ENCODE measurements at places on chromosomes 7 and 10.

- DNase-seq: no peak
Observed at GRCh38 chr10:102713539-102713813, 721 bp downstream of the ARL3 start.

GRCh38 chr7:21030237-21030871, 243.7 kb upstream of the SP8 start:
- no peak for DNase-seq

- DNase-seq: no peak
Observed at GRCh38 chr10:108911814-108912541, 1011.3 kb downstream of the XPNPEP1 start.

DNA sequence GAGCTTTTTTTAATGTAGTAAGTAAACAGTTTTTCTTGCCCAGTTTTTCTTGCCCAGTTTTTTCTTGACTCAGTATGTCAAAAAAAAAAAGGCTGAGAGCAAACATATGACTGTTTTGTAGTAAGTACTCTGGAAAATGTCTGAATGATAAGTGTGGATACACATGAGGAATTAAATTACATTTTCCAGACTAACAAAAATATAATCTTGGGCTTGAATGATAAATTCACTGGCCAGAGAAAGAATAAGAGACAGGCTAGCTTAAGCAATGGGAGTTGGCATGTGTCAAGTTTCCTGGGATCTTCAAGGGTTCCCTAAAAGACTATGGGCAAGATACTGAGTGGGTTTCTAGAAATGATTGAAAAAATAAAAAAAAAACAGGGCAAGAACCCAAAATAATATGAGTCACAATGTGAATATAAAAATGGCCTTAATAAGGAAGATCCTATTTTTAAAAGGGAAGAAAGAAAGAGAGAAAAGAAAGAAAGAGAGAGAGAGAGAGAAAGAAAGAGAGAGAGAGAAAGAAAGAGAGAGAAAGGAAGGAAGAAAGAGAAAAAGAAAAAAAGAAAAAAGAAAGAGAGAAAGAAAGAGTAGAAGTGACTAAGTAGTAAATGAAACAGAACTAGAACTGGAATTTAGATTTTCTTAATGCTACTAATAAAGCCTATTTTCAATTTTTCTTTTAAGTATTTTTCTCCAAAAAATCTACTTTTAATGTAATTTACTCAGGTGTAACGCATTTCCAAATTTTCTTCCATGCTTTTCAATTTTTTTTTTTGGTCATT, 60.2 kb downstream of the TFPI2 start:
- no peak for DNase-seq

GRCh38 chr10:89389254-89389653, 3.2 kb upstream of the IFIT1 start:
- no peak for DNase-seq

DNA sequence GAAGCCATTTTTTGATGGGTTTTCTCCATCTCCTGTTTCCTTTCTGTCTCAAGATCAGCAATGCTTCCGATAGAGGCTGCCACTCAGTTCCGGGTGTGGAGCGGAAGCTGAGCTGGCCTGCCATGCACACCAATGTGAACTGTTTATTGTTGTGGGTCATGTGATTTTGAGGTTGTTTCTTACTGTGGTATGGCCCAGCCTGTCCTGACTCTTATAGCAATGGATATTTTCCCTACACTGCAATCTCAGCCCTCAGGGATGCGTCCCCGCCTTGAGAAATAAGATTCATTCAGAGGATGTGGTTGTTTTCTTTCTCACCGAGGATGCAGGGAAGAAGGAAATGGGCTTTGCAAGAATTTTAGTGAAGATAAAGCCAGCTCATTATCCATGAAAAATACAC, 134.7 kb downstream of the PFKFB3 start:
- no peak for DNase-seq

GRCh38 chr7:34622182-34622581, 35.8 kb upstream of the NPSR1 start:
- DNase-seq: no peak

GRCh38 chr10:74589226-74589673, 237.2 kb upstream of the KAT6B start:
- peak; percentile 94 for DNase-seq

DNA sequence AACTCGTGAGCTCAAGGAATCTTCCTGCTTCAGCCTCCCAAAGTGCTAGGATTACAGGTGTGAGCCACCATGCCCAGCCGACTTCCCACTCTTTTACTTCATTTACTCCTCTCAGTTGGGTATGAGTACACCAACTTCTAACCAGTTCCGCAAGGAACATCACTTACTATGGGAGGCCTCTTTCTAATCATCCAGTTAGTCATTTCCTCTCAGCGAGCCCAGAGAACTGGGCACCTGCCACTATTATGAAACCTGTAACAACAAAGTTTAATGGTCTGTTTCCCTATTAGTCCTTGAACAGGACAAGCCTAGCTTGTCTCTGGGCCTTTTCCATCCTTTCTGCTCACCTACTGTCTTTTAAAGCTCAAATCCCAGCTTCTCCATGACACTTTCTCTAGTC, 88.8 kb downstream of the DNMBP start:
- DNase-seq: no peak

GRCh38 chr7:105096306-105096705, 82.3 kb downstream of the KMT2E start:
- DNase-seq: no peak

GRCh38 chr10:77165445-77166208, 472.0 kb downstream of the KCNMA1 start:
- no peak for DNase-seq

GRCh38 chr7:44073664-44074348, 8.4 kb upstream of the PGAM2 start:
- DNase-seq: peak; percentile 81

GRCh38 chr7:104208421-104208780, 588 bp upstream of the ORC5 start:
- no peak for DNase-seq

DNA sequence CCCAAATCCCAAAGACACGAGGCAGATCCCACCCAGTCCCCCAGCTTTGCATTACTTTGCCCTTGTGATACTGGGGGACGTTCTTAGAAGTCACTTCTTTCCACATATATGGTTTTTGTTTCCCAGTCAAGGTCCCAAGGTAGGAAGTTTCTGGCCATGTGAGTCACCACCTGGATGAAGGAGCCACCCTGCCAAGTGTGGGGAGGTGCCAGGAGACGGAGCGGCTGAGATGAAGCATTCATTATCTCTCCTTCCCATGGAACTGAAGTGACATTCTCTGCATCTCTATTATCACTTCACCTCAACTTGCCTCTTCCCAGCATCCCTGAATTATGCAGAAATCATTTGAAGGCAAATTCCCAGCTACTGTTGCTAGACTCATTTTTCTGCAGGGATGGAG, 136.2 kb upstream of the INSYN2A start:
- no peak for DNase-seq

DNA sequence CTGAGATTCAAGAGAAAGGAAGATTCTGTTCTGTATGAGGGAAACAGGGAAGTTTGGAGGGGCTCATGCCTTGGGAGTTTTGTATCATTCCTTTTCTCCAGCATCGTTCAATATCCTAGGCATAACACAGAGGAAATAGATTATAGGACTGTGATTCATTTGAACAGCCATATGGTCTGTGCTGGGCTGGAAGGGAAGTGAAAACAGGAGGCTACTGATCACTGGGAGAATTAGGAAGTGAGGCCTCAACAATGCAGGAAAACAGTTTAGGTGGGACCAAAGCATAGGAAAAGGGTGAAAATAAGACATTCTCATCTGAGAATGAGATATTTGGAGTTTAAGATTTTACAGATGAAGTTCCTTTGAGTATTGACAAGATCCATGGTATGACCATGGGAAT, 70.7 kb upstream of the MKX start:
- no peak for DNase-seq

GRCh38 chr10:58827381-58827780, 314.7 kb downstream of the BICC1 start:
- DNase-seq: no peak

DNA sequence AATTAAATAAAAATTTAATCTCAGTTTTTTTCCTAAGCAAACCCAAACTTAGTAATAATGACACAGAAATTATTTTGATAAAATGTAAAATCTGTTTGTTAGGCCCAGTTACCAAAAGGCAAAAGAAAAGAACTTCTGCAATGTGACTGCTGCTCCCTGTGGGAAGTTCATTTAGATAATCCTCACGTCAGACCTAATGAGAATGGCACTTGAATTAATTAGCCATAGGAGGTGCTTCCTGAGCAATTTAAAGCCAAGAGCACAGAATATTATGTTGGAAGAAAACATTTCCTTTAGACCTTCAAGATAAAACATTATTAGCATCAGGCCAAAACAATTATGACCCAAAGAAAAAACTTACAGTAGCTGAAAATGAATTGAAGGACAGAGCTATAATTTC, 19.4 kb downstream of the SPAM1 start:
- no peak for DNase-seq

DNA sequence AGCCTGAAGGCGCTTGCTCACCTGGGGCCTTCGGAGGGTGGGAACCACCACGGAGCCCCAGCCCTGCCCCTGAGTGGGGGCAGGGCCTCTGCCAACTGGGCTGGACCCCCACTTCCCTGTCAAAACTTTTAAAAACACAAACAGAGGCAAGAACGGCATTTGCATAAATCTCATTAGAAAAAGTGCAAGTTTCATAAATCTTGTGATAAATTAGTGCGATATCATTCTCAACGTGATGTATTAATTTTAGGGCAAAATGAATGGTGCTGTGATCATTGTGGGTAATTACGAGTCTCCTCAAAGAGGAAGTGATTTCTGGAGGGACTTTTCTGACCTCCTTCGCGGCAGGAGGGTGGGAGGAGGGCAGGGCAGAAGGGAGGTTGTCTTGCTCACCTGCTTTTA, 98.3 kb downstream of the CDH23 start:
- DNase-seq: no peak

GRCh38 chr10:43913676-43914235, 265.1 kb upstream of the ZNF32 start:
- DNase-seq: no peak

- DNase-seq: no peak
Observed at GRCh38 chr10:22437620-22438588, 92.6 kb downstream of the SPAG6 start.

DNA sequence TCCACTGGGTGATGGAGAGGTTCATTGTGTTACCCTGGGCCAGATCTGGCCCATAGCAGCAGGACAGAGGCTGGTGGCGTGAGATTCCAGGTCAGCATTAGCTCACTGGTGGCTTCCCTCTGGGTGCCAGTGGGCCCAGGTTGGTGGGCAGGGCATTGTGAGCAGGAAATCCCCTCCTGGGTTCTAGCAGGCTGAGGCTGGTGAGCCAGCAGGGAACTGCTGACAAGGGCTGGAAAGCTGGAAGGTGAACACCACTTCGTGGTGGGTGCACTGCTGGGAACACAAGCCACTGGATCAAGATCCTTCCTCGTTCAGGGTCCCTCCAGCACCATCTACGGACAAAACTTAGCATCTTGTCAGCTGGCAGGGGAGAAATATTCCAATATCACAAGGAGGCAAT, 259.2 kb upstream of the FZD1 start:
- no peak for DNase-seq

GRCh38 chr10:59537501-59537900, 172.1 kb downstream of the SLC16A9 start:
- DNase-seq: no peak

- no peak for DNase-seq
Observed at GRCh38 chr10:61503051-61503450, 49.9 kb upstream of the TMEM26 start.

- no peak for DNase-seq
Observed at GRCh38 chr7:82729172-82730030, 285.8 kb upstream of the CACNA2D1 start.

GRCh38 chr10:60209874-60210570, 179.7 kb downstream of the ANK3 start:
- DNase-seq: no peak

DNA sequence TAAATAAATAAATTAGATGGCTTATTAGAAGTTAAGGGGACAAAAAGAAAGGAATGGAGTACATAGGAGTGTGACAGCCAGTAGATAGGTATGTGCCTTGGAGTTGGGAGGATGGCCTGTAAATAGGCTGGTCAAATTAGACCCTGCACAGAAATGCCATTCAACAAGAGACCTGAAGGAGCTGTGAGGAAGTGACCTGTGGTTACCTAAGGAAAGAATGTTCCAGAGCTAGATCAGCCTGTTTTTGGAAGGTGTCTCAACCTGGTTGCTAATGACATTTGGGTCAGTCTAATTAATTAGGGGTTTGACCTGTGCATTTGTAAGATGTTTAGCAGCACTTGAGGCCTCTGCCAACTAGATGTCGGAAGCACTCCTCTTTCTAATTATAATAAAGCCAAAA, 315.3 kb upstream of the PLXDC2 start:
- DNase-seq: no peak

- no peak for DNase-seq
Observed at GRCh38 chr7:13117103-13117502, 429.7 kb downstream of the ARL4A start.

DNA sequence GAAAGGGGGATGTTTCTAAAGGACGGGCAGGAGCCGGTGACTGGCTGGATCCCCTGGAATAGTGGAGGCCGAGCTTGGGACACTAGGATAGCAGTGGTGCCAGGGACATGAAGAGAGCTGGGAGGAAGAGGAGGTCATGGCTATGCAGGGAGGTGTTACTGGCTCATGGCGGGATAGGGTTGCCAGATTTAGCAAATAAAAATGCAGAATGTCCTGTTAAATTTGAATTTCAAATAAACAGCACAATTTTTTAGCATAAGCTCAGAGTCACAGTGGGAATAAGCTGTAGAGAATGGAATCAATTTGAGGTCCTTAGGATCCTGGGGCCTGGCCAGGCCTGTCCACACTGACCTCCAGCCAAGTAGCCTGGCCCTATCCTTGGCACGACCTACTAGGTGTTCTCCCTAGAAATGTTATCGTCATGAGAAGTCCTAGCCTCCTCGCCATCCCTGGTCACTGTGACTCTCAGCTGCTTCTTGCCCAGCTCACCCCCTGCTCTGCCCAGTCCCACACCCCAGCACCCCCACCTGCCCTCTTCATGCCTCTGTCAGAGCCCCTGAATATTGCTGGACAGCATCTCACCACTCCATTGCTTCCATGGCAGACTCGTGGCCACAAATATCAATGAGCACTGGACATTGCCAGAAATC, 7.6 kb upstream of the KCP start:
- no peak for DNase-seq

Measured in right atrium auricular region (tissue), 2 donors.